ENCODE measurements at places on chromosomes 1 and 21.

GRCh38 chr1:212721388-212722247 lies 22.0 kb upstream of the BATF3 start:
- DNase-seq, result no peak

GRCh38 chr1:12335815-12336214 lies 106.0 kb downstream of the VPS13D start:
- no peak for DNase-seq

DNA sequence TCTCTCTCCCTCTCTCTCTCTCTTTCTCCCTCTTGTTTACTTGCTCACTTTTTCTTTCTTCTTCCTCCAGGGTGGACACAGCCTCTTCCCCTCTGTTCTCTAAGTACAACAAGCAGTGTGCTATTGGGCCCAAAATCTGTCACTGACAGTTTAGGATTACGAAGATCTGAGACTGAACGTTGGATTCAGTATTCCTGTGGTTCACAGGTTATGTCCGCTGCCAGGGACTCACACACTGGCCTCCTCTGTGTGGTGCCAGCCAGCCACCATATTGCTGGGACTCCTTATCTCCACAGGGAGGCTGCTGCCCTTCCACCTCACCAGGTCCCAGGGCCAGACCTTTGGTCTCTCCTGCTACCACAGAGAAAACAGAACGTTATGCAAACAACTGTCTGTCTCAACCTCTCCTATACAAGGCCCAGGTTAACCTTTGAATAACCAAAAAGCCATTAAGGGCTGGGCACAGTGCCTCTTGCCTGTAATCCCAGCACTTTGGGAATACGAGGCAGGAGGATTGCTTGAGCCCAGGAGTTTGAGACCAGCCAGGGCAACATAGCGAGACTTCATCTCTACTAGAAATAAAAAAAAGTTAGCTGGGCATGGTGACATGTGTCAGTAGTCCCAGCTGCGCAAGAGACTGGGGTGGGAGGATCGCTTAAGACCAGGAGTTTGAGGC lies 171.9 kb upstream of the RAB4A start:
- no peak for DNase-seq

DNA sequence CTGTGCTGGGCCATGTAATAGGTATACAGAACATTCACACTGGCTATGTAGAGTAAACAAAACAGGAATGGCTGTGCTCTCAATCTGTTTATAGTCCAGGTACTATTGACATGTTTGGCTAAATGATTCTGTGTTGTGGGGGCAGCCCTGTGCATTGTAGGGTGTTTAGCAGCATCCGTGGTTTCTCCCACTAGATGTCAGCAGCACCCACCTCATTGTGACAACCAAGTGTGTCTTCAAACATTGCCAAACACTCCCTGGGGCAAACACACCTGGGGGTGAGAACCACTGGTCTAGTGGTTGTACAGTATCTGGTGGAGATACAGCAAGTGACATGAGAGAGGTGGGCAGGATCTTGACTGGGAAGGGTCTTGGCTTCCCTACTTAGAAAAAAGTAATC lies 80.4 kb upstream of the SPATA6 start:
- DNase-seq, result no peak

- DNase-seq, result no peak
These were observed 1.2 kb upstream of the VWA1 start for GRCh38 chr1:1434131-1434823.

GRCh38 chr1:85240643-85241042 lies 18.8 kb downstream of the C1orf52 start:
- DNase-seq, result no peak

DNA sequence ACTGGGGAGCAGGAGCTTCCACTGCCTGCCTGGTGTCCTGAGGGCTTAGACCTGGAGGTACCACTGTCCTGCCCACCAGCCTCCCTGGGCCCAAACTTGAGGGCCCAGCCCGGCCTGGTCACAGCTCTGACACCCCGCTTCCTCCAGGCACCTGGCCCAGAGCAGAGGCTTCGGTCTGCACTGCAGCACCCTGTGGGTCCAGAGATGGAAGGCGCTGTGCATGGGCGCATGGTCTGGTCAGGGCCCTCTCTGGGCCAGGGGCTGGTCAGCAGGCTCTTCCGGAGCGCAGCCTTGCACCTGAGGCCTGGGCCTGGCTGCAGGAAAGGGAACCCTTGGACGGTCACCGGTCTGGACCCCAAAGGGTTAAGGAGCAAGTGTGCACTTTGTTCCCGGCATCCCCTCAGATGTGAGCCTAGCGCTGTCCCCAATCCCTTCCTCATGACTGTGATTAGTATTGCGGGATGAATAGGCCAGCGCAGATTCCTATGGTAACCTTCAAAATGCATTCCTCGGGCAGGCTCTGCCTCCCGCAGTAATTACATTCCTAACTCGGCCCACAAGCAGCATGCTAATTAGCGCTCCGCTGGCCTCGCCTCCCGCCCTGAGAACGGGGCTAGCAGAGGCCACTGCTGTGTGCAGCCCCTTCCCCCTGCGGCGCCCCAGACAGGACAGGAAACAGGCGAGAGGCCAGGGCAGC lies 36.3 kb downstream of the PRDM16 start:
- DNase-seq, result no peak

DNA sequence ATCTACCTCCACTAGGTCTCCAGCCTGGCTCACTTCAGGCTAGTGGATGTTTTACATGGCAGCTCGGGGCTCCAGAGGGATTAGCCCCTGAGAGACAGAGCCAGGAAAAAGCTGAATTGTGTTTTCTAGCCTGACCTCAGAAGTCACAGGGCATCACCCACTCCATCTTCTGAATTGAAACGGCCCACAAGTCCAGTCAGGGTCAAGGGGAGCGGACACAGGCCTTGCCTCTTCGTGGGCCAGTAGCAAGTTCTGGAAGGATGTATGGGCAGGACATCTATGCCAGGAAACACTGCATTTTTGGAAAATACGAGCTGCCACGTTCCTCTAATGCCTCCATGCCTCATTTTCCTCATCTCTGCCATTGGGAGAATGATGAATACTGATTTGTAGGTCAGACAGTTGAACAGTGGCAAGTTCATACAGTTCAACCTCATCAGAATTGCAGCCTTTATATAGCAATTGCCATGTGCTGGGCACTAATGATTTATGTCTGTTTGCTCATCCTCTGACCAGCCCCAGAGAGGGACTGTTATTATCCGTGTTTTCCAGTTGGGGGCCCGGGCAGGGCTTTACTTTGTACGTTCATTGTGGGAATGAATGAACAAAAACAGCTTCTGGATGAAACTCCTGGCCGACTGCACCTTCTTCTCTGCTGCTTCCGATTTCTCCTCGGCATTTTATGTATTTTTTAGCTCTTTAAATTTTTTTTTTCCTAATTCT lies 23.2 kb upstream of the PCBP3 start:
- no peak for DNase-seq

DNA sequence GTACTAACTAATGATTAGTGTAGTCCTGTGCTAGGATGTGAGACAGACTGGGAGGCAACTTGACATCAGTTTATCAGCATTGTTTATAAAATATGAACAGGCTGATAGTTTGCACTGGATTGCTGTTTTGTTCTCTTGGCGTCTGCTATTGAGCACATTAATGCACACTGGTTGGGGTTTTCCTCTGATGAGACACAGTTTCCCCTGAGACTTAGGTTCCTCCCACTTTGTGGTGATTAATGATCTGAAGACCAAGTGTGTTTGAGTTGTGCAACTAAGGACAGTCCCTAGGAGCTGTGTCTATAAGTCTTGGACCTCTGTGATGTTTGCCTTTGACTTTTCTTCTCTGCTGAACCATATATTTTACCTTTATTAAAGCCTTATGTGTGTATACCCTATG lies 1015.4 kb downstream of the AMY1C start:
- DNase-seq, result no peak

- DNase-seq, result no peak
These were observed 173.9 kb downstream of the RWDD3 start for GRCh38 chr1:95407886-95408291.

DNA sequence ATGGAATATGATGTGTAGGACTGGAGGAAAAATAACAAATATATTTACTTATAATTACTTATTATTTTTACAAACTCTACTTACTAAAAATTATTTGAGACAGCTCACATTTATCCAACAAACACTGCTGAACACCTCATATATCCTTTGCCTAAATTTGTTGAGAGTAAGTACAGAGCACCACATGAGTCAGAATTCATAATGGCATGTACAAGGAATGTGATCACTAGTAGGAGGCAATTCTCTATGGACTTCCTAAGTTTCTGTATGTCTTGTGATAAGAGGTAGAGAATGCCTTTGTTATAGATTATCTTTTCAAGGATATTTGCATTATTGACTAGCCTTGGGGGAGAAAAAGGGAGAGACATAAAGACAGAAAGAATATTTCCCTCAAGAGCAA lies 8.2 kb upstream of the ST6GALNAC3 start:
- no peak for DNase-seq

DNA sequence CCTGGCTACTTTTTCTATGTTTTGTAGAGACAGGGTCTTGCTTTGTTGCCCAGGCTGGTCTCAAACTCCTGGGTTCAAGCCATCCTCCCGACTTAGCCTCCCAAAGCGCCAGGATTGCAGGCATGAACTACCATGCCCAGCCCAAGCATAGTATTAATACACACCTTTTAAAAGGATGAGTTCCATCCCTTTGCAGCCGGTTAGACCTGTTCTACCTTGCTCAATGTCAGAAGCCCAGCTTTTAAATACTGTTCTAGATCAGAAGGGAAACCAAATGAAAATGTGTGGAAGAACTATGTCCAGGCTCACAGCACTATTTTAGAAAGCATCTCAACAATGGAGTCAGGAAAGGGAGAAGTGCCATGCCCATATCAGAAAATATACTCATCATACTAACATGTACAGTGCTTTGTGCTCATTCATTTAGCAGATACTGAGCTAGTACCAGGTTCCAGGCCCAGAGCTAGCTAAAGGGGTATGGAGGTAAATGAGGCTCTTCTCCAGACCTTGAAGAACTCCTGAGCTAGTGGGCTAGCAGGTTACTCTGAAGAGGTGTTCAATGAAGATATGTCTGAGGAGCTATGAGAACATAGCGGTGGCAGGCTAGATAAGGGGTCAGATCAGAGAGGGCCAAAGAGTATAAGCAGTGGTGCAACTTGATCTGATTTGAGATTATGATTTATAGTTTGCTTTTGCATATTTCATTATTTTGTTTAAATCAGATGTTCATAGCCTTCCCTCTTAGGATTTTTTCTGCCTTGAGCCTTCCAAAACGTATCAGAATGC lies 78.2 kb downstream of the RNF220 start:
- no peak for DNase-seq

GRCh38 chr1:181484821-181485220 lies 1.5 kb downstream of the CACNA1E start:
- DNase-seq, result no peak

GRCh38 chr1:165330483-165330882 lies 26.0 kb downstream of the LMX1A start:
- DNase-seq, result no peak
